Cardiac muscle cell (in vitro differentiated cells and primary cell): ENCODE measurements at places on chromosomes 3 and 15.

- DNase-seq: no peak
Measured at GRCh38 chr3:88226910-88227309, 77.2 kb downstream of the C3orf38 start.

- no peak for DNase-seq
Measured at GRCh38 chr15:65258375-65259262, 28.1 kb downstream of the PARP16 start.

DNA sequence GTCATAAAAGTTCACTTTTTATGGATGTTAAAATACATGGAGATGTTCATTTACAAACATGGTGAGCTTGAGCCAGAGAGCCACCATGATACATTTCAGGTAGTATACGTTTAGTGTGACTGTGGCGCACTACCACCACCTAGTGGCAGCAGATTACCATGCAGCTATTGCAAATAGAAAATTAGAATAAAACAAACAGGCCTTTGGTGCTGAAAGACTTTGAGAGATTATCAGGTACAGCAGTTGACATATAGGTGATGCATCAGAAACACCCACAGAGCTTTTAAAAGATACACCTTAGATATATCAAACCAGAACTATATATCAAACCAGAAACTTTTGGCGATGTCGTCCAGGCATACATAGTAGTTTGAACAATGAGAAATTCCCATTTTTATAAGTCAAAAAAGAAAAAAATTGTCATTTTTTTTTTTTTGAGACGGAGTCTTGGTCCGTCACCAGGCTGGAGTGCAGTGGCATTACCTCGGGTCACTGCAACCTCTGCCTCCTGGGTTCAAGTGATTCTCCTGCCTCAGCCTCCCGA lies 42.0 kb upstream of the ICE2 start:
- DNase-seq: peak; percentile 76

DNA sequence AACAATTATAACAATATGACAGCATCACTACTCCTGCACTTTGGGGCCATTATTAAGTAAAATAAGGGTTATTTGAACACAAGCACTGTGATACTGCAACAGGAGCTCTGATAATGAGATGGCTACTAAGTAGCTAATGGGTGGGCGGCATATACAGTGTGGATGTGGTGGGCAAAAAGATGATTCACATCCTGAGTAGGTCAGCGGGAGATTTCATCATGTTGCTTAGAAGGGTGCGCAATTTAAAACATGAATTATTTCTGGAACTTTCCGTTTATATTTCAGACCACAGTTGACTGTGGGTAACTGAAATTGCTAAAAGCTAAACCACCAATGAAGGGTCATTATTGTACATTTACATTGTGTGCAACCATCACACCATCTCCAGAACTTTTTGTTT lies 42.3 kb downstream of the FBXO22 start:
- DNase-seq: peak; percentile 65

DNA sequence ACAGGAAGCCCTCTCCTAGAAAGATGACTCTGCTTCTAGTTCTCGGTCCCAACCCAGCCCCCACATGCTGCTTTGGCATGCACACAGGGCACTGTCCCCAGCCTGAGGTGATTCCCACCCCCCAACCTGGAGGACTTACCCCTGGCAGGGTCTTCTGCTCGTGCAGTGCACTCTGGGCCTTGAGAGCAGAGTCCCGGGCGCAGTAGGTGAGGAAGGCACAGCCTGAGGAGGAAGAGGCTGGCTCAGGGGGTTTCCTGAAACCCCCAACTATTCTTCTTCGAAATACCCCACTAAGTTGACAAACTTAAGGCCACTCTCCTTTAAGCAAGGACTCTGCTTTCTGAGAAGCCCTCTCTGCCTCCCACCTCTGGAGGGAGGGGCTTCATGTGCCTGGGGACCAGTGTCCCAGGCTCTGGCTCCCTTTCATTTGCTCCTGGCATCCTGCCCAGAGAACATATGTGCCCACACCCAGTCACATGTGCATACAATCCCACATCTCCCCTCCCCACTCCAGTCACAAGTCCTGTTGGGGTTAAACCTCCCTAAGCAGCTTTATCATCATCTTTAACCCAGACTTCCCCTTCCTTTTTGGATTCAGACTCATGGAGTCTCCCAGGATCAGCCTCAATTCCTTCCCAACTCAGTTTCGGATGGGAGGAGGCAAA lies 4.1 kb downstream of the CELF6 start:
- DNase-seq: no peak

GRCh38 chr15:63191895-63192618 lies 2.7 kb downstream of the RAB8B start:
- DNase-seq: no peak

DNA sequence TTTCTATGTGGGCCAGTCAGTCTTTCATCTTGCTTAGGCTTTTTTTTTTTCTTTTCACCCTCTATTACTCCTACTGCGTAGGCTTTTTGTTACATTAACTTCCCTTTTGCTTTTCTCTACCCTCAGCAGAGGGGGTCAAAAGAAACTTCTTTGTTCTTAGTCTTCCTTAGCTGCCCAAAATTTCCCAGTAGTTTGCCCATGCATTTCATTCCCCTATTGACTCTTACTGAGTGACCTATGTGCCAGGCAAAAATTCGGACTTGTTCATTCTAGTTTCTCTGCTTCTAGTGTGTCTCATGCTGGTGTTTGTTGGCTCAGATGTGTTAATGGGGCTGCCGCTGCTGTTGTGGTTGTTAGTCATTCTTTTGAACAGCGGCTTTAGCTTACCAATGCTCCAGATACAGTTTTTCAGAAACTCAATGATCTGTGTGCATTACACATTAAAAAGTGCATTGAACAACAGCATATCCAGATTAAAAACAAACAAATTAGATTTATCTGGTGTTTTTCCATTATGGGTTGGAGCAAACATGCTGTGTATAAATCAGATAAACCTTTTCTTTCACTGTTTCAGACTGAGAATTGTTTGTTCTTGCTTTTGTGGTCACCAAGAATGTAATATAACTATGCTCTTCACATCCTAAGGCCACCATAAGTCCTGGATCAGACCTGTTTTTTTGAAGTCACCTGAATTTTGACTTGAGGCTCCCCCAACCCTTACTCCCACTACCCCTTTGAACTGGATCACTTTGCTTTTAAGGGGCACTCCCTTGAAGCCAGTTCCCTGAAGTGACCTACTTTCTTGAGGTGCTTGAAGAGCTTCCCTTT lies 43.1 kb downstream of the PDE8A start:
- peak; percentile 64 for DNase-seq

DNA sequence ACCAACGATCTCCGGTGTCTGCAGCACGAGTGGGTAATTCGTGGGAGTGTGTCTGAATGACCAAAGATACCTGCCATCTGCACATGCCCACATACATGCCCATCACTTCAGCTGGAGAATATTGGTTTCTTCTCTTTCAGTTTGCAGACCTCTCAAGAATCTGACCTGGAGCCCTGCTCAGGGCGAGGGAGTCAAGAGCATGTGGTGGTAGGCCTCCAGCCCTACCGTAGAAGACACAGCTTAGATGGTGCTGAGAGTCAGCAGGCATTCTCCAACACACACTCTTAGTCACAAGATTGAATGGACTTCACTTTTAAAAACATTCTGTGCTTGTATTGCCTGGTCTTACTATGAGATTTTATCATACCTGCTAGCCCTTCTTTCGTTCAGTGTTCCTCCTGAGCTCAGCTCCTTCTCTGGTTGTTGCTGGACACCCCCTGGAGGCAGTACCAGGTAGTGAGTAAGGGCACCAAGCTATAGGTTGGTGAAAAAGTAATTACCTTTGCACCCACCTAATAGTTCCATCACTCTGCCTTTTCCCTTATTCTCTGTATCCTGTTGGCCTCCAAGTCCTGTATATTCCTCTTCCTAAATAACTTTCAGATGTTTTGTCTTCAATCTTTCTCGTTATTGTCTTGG lies 252.0 kb downstream of the CACNA2D3 start:
- DNase-seq: peak; percentile 28

DNA sequence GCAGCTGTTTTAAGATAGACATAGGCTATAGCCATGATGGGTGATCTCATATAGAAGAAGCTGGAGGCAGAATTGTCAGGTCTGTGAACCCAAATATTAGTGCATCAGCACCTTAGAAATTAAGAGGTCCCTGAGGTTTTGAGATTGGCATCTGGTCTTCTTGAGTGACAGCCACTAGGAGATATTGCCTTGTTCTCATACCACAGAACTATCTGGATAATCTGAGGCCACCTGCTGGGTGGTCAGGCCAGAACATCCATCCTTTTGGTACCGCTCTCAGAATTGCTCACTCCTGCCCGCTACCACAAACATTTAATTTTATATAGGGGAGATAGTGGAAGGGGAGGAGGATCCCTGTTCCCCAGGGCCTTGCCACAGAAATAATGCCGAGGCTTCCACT lies 210.6 kb upstream of the ZPLD1 start:
- peak; percentile 34 for DNase-seq

GRCh38 chr3:81094986-81095385 lies 666.5 kb downstream of the GBE1 start:
- DNase-seq: no peak

DNA sequence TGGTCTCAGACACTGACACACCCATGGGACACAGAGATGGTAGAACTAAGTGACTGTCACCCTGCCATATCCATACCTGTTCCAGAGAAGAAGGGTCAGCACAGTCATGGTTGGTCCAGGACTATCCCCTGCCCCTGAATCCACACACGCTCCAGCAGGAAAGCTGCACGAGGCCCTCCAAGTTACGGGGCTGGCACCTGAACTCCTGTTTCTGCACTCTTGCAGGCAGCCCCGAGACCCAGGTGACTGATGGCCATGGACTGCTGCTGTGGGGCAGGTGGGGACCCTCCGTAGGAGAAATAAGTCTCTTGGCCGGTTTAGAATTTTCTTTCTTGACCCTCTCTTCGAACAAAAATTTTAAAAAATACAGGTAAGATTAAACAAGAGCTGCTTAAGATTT lies 30.6 kb downstream of the CHDH start:
- no peak for DNase-seq

GRCh38 chr15:42070279-42070975 lies 23.9 kb downstream of the PLA2G4D start:
- DNase-seq: no peak

DNA sequence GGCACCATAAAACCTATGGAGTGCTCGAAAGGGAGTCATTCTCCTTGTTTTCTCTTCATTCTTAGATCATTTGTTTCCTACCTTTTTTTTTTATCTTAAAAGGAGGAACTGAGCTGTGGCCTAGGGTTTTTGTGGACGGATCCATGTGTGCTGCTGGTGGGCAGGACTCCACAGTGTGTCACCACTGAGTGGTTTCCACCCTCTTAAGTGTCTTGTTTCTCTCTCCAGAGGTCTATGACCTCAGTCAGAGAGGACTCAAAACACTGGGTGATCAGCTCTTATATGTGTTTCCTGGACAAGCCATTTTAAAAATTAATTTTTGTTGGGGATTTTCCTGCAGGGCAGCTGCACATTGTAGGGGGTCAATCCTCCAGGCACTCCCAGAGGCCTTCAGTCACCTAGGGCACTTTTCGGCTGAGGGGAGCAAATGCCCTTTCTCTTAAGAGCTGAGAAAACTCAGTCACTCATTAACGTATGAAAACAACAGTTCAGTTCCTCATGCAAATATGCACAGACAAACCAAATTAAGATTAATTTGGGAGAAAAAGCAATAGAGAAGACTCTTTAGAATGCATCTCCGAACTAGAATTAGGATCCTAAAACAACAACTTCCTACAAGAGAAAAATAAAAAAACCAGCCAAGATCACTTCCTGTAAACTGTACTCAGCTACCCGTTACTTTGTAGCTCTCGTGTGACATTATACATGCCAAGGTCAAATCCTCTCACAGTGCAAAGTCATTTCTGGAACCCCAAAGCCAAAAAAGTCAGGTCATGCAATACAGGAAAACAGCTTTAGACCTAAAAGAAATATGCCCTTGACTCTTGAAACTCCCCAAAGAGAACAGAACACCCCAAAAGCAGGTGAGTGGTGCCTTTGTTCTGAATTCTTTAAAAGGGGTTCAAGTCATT lies 27.6 kb upstream of the FAM3D start:
- DNase-seq: no peak

- peak; percentile 81 for DNase-seq
Measured at GRCh38 chr3:114093596-114093995, 37.1 kb downstream of the QTRT2 start.
